ENCODE measurements at places on chromosomes 3 and 15.

GRCh38 chr3:38994251-38994650 is 57.5 kb downstream of the SCN11A start:
- H3K4me1 ChIP-seq, result no peaks in the 10 kb centered on the region
- no peak overlapping the region for H3K4me3 ChIP-seq
- no peak overlapping the region for H3K27ac ChIP-seq
- H3K27me3 ChIP-seq, result no peaks in the 10 kb centered on the region
- H3K36me3 ChIP-seq, result no peaks in the 10 kb centered on the region
- no peak for DNase-seq

DNA sequence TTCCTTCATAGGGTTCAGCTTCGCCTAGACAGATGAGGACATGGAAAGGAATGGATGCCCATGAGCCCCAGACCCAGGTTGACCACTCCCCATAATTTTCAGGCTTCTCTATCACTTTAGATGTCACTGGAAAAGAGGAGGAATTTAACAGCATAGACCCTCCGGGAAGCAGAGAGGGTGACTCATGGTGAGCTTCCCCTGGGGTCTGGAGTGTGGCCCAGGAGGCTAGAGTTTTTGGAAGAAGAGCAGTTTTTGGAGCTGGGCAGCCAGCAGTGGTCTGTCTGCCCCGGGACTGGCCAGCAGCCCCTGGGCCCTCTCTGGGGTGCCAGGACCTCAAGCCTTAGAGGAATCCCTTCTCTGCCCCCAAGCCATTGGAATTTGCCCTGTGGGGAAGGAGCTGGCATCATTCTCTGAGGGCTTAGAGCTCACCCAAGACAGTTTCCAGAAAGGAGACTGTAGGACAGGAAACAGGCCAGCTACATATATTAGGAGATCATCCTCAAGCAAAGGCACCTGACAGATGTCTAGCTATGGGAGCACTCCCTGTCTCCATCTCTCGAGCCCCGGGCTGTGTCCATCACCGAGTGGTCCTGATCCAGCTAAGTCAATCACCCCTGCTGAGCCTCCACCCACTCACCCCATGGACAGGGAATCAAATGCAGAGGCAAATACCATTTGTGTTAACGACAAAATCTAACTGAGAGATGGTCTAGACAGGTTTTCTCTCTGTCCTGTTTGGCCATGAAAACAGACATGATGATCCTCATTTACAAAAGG is 67.3 kb downstream of the MEGF11 start:
- H3K4me3 ChIP-seq, result no peak overlapping the region
- no peaks in the 10 kb centered on the region for H3K36me3 ChIP-seq
- H3K27ac ChIP-seq, result no peak overlapping the region
- no peak for DNase-seq
- no peaks in the 10 kb centered on the region for H3K4me1 ChIP-seq
- peaks cover 19% of the 10 kb centered on the region for H3K27me3 ChIP-seq

DNA sequence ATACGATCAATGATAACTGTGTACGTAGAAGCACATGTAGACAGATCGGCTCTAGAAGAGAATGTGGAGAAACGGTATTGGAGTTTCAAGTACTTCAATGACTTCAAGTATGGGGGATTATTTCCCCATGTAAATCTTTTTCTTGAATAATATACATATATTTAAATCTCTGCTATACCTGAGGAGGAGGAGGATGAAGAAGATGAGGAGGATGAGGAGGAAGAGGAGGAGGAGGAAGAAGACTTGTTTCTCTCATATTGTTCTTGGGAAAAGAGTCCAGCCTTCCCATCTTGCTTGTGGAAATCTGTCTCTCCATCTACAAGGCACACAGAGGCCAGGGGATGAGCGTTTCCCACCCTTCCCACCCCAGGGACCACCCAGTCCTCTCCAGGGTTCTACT is 10.6 kb downstream of the TMEM40 start:
- H3K4me1 ChIP-seq, result no peaks in the 10 kb centered on the region
- no peak overlapping the region for H3K27ac ChIP-seq
- H3K36me3 ChIP-seq, result no peaks in the 10 kb centered on the region
- no peak for DNase-seq
- H3K27me3 ChIP-seq, result no peaks in the 10 kb centered on the region
- H3K4me3 ChIP-seq, result no peak overlapping the region

DNA sequence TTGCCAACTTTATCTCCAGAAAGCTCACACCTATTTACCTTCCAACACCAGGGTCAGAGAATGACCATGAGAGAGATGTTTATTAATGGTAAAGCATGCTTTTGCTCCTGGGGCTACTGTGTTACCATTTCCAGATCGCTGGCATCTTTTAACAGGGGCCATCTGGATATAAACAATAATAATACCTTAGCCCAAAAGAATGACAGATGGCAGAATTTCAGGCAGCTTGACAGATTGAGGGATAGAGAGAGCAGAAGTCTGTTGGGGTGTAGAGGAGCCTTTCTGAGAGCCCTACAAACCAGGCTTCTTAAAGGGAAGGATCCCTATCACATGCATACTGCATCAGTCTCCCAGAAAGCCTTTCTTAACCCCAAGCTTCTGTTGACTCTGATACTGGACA is 17.7 kb downstream of the RBP1 start:
- H3K27me3 ChIP-seq, result no peaks in the 10 kb centered on the region
- H3K27ac ChIP-seq, result no peak overlapping the region

- H3K4me1 ChIP-seq, result no peaks in the 10 kb centered on the region
- H3K27ac ChIP-seq, result no peak overlapping the region
- no peaks in the 10 kb centered on the region for H3K27me3 ChIP-seq
These were observed 25.8 kb downstream of the TMEM45A start for GRCh38 chr3:100518244-100518643.

DNA sequence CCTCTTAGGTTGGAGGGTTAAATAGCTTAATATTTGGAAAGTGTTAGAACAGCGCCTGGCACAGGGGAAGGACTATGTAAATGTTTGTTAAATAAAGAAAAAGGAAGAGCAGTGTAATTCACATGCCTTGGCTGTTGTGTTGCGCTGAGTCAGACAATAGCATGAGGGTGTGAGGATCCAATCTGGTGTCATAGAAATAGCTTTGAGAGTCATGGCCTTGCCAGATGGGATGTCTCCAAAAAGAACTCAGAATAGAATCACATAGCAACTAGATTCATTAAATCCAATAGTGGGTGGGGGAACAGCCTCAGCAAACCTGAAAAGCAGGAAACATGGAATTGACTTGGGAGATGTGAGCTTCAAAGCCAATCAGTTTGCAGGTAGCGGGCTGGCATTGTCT is 3.9 kb upstream of the RBSN start:
- no peak overlapping the region for H3K4me3 ChIP-seq
- H3K36me3 ChIP-seq, result no peaks in the 10 kb centered on the region
- H3K27ac ChIP-seq, result peak overlapping the region; percentile 14
- peaks cover 12% of the 10 kb centered on the region for H3K4me1 ChIP-seq
- H3K27me3 ChIP-seq, result no peaks in the 10 kb centered on the region
